ENCODE measurements at places on chromosomes 3 and 15.

DNA sequence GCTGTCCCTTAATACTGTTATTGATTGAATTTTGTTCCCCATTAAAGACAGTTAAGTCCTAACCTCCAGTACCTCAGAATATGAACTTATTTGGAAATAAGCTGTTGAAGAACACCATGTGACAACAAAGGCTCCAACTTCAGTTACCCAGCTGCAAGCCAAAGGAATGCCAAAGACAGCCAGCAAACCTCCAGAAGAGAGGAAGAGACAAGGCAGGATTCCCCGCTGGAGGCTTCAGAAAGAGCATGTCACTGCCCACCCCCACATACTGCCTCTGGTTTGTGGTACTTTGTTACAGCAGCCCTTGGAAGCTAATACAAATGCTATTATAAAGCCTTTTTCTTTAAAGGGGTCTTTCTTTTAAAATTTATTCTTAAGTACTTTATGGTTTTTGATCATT is 18.4 kb upstream of the NEK10 start:
- no peak for DNase-seq

GRCh38 chr3:189677667-189678066 is 46.5 kb downstream of the TP63 start:
- DNase-seq = no peak

GRCh38 chr3:24451461-24452099 is 43.1 kb downstream of the THRB start:
- DNase-seq = no peak

DNA sequence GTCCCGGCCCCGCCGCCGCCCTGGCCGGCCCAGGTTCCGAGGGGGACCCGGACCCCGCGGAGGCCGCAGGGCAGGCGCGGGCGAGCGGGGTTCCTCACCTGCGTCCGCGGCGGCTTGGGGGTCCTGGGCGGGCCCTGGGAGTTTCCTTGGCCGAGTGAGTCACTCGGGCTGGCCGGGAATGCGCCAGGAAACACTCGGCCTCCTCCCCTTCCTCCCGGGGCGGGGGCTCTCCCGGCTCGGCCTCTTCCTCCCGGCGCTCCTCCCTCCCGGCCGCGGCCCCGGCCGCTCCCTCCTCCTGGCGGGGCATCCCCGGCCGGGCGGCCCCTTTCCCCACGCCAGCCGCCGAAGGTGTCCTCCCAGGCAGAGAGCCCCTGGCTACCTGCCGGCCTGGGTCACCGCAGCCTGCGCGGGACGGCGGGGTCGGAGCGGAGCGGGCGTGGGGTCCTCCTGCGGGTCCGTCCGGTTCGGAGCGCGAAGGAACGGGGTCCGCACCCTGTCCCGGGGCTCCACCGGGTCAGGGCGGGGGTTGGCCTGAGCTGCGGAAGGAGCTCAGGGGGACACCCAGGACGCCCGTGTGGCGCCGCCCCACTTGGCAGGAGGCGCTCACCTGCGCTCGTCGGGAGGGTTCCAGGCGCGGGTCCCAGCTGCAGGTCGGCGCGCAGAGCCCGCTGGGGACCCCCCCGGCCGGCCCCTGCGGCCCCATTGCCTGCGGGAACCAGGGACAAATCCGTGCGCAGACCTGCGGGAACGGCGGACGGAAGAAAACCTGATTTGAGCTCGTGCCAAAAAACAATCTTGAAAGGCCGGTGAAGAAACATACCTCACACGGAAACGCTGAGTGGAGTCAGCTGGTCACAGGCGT is at the start of gene CYFIP1:
Gene CYFIP1 (minus strand): TSS at position 180 of the 862 bp plus-strand sequence. CDS start 33,083 bp downstream, outside the sequence.
- DNase-seq = peak; percentile 3

DNA sequence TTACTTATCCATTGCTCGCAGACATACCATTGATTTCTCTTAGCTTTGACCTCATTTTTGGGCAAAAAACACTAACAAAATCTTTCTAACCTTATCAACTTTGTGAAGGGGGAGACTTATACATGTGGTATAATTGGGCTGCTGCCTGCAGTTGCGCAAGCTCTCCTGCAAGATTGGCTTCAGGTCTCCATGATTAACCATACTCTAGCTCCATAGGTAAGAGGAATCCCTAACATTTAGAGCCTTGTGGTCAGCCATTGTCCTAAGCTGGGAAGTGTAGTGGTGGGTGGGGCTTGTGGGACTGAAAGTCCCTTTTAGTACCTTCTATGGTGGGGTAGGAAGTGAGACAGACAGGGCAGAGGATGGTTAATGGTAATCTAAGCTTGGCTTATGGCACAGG is 179.6 kb upstream of the THRB start:
- DNase-seq = no peak

GRCh38 chr3:114902691-114903101 is 244.4 kb downstream of the ZBTB20 start:
- no peak for DNase-seq

DNA sequence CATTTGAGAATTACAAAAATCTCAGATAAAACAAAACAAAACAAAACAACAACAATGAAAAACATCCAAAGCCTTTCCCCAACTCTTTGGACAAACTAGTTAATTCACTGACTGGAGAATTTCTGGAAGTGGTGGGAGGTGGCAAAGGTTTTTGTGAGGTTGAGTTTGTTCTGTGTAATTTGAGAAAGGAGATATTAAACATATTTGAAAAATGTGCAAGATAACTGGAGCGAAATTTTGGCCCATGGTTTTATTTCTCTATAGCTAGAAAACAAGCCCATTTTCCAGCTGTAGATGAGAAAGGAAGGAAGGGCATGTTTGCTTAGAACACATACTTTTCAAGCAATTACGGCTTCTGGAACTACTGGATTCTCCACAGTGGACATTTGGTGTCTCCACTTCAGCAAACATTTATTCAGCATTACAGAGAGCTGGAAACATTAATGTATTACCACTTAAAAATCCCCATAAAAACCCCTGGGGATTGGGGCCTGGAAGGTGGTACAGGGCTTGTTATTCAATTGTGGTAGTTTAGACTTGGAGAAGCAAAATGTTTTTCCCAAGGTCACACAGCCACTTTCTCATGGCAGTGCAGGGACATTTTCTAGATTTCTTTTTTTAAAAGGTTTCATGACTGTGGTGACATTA is 135.8 kb downstream of the THSD4 start:
- DNase-seq = no peak

DNA sequence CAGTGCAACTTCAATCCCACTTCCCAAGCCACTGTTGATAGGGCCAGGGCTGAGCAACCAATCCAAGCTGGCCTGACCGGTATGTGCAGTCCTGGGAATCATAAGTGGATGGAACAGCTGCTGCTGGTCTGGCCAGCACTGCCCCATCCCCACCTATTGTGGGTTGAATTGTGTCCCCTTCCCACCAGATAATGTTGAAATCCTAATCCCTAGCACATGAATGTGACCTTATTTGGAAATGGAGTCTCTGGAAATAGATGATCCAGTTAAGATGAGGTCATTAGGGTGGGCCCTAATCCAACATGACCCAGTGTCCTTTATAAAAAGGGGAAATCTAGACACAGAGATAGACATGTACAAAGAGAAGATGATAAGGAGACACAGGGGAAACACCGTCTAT is 13.7 kb upstream of the PDIA5 start:
- DNase-seq = no peak

GRCh38 chr15:80061582-80061981 is 2.1 kb downstream of the ZFAND6 start:
- no peak for DNase-seq

DNA sequence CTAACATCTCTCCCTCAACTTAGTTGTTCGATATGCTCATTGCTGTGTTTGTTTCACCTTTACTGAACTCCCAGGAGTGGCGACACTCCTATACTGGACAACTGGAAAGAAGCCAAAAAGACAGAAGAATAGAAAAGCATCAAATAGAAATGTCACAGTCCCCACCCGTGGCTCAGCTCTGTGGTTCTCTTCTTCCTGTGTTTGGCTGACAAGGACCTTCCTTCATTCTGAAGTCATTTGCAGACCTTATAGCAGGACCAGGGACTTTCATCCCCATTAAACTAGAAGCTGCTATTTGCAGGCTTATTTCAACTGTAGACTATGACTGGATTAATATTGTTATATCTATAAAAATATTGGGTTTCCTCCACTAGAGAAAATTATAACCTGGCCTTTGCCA is 125.9 kb downstream of the NECTIN3 start:
- no peak for DNase-seq

GRCh38 chr3:51269466-51269865 is 115.6 kb upstream of the MANF start:
- DNase-seq = no peak

DNA sequence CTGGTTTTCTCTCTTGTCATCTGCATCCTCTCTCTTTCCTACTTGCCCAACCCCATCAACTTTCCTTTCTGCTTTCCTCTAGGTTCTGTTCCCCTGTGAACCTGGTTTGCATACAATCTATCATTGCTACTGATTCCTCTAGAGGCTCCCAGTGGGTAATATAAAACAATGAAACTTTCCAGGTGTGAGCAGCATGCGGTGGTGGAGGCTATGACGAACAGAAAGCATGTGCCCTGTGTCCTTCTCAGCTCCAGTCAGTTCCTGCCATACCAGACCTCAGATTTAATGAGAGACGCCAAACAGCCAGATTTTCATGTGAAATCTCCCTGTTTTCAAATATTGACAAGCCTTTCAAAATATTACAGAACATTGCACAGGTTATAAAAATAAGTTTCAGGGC is 3.5 kb upstream of the ACAP2 start:
- DNase-seq = no peak

DNA sequence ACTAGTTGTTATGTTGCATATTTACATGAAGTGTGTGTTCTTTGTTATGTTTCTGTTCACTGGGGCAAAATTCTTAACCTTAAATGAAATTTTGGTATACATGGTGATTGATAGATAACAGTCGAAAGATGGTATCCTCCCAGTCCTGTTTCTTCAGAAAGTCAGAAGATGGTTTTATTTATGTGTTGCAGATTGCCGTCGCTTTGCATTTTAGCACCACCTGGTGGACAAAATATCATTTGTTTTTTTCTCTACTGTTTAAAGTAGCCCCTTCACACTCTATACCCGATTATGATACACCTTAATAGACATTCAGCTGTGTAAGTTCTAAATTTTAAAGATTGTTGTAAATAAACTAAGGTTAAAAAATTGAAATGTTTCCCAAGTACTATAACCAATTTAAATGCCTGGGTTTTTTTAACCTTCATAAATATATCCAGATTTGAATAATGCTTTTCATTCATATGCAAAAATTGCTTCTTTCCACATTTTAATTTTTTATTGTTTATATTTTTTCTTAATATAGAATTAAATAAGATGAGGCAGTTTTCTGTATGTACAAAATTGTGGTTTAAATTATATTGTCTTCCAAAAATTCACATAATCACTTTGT is 152.2 kb downstream of the ALCAM start:
- DNase-seq = no peak

DNA sequence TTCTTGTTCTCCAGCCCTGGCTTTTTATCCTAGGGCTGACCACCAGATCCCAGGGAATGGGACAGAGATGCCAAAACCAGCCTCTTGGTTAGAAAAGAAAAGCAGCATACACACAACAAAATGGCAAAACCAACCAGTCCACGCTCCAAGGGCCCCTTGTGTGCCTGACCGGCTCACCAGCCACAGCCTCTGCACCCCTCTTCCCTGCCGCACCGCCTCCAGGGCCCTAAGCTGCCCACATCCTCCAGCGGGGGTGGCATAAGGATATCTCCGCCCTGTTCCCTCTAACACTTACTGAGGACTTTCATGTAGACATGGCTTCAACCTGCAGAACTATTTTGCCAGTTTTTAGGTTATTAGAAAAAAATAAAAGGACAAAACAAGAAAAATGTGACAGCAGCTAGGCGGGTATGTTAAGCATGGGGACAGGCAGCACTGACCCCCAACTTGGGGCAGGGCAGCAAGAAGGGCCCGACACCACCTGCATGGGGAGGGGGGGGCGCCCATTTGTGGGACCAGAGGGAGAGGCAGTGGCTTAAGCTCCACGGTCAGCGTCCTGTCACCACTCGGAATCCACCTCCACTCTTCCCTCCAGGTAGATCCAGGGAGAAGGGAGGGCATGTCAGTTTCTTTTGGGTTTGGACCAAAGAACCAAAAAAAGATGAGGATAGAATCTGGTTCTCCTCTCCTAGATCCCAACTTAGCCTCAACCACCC is 49.1 kb downstream of the DHX30 start:
- no peak for DNase-seq

All from T-helper 2 cell (primary cell).